ENCODE measurements at places on chromosomes 6 and 20.

DNA sequence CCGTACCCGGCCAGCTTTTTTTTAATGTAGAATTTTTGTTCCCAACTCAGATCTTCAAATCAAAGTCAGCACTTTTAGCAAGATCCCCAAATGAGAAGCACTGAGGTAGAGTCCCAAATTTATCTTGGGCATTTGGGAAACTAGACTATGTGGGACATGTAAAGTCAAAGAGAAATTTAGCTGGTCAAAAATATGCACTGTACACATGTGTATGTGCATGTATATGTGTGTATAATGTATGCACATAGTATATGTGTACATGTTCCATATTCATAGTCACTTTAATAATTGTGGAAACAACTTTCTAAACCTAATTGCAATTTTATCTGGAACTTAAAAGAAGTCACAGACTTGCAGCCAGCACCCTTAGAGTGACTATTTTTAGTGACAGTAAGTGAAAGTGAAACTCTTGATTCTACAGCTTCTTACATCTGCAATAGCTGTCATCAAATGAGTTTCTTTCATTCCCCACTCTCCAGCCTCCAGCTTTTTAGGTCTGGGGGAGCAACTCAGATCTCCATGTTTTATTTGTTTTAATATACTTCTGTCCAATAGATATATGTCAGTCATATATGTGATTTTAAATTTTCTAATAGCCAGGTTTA lies 53.6 kb downstream of the CDC40 start:
- DNase-seq: no peak

GRCh38 chr20:34171640-34172039 lies 59.6 kb upstream of the EIF2S2 start:
- no peak for DNase-seq

GRCh38 chr6:10838794-10839333 lies 525 bp upstream of the MAK start:
- no peak for DNase-seq

DNA sequence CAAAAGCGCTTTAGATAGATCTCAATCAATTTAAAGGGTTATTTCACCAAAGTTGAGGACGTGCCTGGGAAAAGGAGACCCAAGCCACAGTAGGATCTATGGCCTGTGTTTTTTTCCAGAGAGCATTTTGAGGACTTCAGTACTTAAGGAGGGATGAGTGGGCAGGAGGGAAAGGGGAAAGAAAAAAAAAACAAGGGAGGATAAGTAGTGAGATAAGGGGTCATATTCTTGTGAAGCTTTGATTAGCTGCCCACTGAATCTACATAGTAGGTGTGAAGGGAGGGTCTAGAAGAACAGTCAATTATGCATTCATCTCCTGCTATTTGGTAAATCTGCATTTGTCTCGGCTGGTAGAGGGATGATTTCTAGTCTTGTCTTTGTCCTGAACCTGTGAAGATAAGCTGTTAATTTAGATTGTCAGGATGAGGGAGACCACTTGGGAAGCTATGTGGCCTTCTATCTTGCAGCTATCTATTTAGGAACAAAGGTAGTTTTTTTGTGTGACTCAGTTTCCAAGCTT lies 48.4 kb downstream of the CLVS2 start:
- DNase-seq: no peak

- DNase-seq: peak; percentile 35
These were observed 19.1 kb downstream of the VSTM2L start for GRCh38 chr20:37922016-37922415.

DNA sequence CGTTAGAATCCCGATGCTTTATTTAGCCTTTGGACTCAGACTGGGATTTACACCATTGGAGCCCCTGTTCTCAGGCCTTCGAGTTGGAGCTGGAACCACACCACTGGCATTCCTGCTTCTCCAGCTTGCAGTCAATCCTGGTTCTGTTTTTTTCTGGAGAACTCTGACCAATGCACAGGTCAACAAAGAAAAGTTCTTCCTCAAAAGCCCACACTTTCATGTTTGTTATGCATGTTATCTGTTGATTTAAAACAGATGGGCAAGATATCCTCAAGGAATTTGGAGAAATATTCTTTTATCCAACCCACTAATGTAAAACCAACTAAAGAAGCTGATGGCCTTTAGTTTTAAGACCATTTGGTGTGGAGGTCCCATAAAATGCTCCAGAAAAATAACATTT lies 205.7 kb downstream of the ANKRD60 start:
- DNase-seq: no peak

DNA sequence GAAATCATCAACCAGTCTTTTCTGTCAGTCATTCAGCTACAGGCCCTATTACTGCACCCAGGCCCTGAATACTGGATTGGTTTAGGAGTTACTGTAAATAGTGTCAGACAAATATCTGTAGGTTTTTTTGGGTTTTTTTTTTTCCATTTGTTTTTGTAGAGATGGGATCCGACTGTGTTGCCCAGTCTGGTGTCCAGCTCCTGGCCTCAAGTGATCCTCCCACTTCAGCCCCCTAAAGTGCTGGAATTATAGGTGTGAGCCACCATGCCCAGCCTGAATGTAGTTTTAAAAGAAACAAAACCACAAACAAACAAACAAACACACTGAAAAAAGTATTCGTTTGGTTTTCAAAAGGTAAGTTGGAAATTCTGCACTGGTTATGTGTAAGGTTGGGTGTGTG lies 39.6 kb downstream of the DZANK1 start:
- no peak for DNase-seq

- DNase-seq: no peak
These were observed 31.5 kb downstream of the SNX5 start for GRCh38 chr20:17936761-17937732.

- no peak for DNase-seq
These were observed 42.4 kb downstream of the LCA5 start for GRCh38 chr6:79494841-79495240.
